NCI-H1436 treated with DMSO at 0.1 percent for 48 hours (cell line): ENCODE measurements at places on chromosomes 12 and 14.

DNA sequence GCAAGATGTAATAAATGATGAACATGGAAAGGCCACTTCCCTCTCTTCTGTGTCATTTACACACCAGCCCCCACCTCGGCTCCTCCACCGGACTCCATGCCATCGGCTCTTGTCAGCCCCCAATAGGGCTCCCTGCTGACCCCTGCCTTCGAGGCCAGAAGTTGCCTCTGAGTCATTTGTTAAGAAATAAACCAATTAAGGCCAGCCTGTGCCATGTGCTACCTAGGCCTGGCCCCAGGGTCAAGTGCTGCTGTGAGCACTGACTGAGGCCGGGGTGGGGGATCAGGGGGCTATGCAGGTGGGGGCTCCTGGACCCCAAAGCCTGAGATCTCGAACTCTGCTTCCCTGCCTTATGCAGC is 53.2 kb downstream of the TESC start:
- no peak for DNase-seq

- no peak for DNase-seq
Observed at GRCh38 chr14:75434138-75434889, 6.5 kb downstream of the JDP2 start.

GRCh38 chr14:104970231-104971068 is 7.7 kb downstream of the AHNAK2 start:
- DNase-seq: no peak

- no peak for DNase-seq
Observed at GRCh38 chr12:51390891-51391282, 319 bp downstream of the GALNT6 start.

DNA sequence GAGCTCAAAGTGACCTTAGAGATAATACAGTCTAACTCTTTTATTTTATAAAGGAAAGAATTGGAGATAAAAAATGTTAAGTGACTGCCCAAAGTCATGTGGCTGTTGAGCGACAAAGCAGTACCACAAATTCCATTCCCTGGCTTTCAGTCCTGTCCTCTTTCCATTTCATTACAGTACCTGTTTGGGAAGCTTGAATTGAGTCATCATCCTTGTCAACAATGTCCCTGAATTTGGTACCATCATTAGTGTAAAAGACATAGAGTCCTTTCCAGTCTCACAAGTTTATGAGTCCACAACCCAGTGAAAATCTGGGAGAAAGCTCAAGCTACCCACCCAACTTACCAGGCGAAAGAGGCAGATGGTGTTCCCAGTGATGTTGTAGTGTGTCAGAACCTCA is 3.8 kb downstream of the ERP27 start:
- DNase-seq: no peak

- DNase-seq: no peak
Observed at GRCh38 chr14:65170768-65171507, 68.6 kb upstream of the MAX start.

DNA sequence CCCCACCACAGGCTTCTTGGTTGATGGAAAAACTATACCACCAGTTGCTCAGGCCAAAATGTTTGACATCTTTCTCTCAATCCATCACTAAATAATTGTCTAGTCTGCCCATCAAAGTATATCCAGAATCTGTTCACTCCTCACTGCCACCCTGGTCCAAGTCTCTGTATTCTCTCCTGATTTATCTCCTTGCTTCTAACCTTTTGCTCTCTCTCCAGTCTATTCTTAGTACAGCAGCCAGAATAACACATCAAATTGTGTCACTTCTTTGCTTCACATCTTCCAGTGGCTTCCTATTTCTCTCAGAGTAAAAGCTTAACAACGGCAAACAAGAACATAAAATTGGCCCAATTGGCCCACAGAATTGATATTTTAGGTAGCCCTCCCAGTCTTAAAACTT is 272.8 kb downstream of the IPO8 start:
- no peak for DNase-seq

DNA sequence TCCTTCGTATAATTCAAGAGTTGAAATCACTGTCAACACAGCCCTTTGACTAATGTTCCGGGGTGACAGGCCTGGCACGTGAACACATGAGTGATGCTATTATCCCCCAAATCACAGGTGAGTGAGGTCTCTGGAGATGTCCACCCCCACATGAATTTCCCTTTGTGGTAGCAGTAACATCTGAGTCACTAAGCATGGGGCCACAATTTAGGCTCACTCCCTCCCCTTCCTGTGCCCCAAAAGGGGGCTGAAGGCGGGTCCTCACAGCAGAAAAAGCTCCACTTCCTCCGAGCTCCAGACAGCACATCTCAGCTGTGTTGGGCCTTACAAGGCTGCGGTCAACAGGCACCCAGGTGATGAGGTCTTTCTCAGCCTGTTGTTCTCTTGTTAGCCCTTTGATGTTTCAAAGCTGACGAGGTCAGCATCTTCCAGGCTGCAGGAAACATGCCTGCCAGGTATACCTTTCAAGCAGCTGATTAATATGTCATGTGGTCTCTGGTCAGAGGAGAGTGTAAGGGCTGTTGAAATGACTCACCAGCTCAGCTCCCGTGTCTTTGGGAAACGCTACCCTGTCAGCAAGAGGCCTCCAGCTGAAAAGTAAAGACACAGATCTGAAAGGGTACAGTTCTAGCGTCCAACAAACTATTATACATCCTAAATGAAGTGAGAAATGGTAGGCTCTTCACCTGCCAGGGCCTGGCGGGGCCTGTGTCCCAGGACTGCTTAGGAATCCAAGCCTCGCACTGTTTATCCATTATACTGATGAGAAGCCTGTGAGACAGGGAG is 107.3 kb downstream of the ZFP36L1 start:
- no peak for DNase-seq

DNA sequence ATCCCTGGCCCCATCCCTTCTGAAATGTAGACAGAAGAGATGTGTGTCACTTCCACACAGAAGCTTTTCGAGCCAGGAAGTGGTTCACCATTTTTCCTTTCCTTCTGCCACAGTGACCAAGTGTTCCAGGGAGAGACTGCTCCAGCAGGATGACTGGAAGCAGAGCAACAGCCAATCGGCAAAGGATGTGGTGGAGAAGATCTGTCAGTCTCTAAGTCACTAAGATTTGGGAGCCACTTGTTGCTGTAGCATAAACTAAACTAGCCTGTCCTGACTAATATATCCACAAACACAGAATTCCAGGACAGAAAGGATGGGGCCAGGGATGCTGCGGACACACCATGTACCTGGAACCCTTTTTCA is 42.9 kb downstream of the DUSP6 start:
- no peak for DNase-seq

DNA sequence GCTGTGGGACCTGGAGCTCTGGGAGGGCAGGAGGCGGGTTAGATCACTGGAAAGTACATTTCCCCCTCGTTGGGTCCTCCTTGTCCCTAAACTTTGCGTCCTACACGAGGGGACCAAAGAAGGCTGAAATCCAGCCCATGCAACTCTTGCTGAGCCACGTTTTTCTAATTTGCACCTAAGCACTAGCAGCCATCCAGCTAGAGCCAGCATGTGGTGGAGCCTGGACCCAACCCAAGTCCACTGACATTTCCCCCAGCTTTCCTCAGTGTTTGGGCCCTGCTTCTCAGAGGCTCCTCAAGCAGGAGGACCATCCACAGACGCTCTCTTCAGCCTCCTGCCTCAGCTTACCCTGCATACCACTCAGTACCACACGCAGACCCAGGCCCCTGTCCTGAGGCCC is 49.7 kb downstream of the TSPAN11 start:
- no peak for DNase-seq

DNA sequence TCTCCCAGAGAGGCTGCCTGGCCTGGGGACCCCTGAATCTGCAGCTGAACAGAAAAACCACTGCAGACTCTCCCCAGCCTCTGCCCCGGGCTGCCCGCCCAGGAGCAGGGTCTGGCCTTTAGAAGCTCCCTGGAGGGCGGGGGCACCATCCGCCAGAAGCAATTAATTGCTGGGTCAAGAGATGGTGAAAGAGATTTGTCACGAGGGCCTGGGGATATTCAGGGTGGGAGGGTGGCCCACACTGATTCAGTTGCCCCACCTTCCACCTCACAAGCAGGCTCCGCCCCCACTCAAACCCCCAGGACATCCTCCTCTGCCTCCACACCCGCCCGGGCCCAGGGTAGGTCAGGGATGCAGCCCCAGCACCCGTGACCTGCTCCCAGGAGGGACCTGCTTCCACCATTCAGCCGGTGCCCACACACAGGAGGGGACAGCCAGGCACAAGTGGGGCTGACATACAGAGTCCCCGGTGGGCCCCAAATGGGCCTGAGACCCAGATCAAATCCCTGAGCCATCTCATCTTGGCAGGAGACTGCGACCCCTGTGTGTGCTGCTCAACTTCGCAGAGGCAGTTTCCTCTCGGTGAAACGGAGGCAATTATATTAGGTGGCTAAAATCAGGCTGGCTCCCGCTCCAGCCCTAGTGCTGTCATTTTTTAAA is 23.0 kb downstream of the NCOR2 start:
- DNase-seq: no peak

GRCh38 chr12:126507231-126507630 is 1442.0 kb downstream of the AACS start:
- DNase-seq: no peak

DNA sequence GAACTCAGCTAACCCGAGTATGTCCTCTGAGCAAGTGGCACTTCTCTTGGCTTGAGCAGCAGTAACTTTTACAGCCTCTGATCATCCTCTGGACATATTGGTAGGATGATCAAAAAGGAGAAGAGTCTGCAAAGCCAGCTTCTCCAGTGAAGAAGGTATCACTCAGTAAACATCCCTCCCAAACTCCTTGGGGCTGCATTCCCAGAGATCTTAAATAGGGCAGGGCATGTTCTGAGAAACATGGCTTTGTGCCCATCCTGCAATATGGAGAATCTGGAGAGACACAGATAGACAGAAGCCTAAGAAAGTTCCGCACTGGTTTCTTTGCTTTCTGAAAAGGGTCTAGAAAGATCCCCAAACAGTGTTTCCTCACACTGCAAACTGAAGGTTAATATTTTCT is 65.4 kb downstream of the RBM19 start:
- no peak for DNase-seq

DNA sequence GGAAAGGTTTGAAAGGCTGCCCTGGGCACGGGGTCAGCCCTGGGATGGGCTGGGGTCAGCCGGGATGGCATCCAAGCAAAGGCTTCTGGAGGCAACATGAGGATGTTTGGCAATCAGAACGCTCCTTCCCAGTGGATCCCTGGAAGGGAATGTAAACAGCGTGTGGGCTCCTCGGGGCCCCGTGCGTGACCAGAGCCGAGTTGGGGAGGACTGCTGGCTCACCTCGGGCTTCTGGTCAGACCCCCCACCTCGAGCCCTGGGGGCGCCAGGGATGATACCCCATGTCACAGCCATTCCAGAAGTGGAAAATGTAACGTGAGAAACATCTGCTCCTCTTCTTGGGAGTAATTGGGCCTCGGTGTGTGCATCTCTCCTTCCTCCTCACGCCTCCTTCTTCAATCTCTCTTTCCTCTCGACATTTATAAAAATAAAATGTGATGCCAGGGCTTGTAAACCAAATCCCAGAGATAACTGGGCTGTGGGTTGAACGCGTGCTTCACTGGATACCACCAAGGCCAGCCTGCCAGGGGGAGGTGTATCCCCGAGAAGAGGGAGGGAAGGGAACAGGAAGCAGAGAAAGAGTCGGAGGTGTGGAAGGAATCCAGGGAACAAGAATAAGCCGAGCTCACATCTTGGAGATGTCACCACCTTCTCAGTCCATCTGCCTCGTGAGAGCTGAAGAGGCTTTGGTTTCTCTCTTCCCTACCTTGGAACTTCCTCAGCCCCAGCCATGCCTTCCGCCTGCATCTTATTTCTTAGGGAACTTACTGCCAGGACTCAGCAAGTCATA is 144.8 kb downstream of the NUAK1 start:
- DNase-seq: no peak

DNA sequence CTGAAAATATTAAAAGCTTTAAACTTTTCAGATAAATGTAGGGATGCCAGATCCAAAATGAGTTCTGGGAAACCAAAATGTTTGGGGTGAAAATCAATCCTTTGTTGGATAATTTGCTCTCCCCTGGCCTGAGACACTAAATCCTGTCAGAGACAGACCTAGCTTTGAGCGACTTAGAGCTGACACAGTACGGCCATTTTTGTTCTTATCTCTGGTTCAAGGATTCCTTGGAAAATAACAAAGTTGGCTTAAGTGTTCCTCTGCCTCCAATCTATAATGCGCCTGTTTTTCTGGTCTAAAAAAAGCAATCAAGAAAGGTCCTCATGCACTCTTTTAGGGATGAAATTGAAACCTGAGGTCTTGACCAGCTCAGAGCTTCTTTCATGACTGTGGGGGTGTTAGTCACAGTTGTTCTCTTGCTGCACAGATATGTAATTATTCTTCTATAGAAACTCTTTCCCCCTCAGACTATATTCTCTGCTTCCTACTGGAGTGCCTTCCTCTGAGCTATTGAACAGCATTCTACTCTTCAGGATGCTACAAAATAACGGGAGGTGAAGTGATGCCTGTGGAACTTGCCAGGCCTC is 52.3 kb upstream of the EGLN3 start:
- no peak for DNase-seq

GRCh38 chr12:50297027-50297426 is 13.7 kb upstream of the LIMA1 start:
- no peak for DNase-seq

- DNase-seq: no peak
Observed at GRCh38 chr12:29149691-29150281, 708 bp downstream of the FAR2 start.

DNA sequence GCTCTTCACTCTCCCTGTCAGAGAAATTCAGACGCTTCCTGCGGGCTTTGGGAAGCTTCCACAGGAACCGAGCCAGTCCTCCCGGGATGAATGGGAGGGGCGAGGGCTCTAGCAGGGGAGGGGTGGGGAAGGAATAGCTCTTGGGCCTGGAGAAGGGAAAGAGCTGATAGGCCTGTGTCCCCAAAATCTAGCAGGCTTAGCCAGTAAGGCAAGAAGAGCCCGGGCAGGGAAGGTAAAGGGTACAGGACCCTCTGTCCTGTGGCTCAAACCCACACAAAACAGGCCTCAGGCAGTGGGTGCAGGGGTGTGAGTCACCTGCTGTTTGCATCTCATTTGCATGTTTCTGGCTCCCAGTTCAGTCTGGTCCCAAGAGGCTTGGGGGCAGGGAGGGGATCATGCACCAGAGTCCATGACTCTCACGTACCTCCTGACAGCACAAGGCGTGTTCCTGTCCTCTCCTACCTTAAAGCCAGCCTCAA is 8.7 kb upstream of the SMUG1 start:
- no peak for DNase-seq

- no peak for DNase-seq
Observed at GRCh38 chr12:6751767-6752166, 1.2 kb downstream of the MLF2 start.

DNA sequence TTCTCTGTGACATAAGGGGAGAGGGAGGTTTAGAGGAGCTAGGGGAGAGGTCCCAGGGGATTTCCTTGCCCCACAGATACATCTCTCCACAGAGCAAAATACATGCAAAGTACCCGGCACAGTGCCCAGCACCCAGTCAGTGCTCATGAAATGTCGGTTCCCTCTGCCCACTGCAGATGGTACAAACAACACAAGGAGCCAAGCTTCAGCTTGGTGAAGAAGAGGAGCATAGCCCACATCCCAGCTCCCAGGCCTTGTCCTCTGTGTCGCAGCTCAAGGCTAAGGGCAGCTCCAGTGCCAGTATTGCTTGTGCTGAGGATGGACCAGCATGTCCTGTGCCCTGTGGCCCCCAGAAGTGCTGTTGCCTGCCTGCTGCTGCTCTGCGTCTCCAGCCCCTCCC is 35.0 kb upstream of the FKBP4 start:
- DNase-seq: no peak

- no peak for DNase-seq
Observed at GRCh38 chr14:104591031-104591430, 11.5 kb downstream of the C14orf180 start.
